Activated CD4-positive, alpha-beta memory T cell treated with anti-CD3 and anti-CD28 coated beads for 36 hours (primary cell): ENCODE measurements at places on chromosomes 7 and 10. TPM values are rescaled to one million over a fixed set of nuclear protein-coding genes. Genes with fewer than 3 reads are reported as not detected.
A peak's percentile ranks its signal among the peaks of the same experiment; 100 is the strongest.

DNA sequence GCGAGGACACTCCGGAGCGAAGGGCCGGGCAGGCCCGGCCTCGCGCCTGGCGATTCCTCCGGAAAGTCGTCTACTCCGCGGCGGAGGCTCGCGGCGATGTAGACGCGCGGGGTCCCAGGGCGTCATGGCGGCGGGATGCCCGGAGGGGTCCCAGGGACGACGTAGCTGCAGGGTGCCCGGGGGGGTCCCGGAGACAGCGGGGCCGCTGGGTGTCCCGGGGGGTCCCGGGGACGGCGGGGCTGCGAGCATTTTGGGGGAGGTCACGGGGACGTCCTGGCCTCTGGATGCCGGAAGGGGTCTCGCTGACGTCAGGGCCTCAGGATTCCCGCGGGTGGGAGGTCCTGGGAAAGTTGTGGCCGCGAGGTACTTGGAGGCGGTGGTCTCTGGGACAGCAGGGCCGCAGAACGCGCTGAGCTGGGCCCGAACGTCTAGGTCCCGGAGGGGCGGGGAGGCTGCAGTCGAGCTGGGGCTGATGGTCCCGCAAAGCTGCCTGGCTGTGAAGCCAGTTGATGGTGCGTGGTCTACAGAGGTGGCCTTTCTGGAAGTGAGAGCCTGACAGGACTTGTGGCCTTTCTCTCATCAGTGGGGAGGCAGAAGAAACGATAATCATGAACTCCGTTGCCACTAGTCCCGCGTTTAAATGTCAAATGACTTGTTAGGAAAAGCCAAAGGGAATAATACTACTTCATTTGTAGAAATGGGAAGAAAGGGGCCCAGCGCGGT lies 637 bp downstream of the HSPA14 start:
- peak overlapping the region; percentile 93 for H3K4me3 ChIP-seq
- H3K36me3 ChIP-seq, result peaks cover 32% of the 10 kb centered on the region
- no peaks in the 10 kb centered on the region for H3K27me3 ChIP-seq
- DNase-seq, result peak; percentile 38
- peak overlapping the region; percentile 94 for H3K27ac ChIP-seq
- peaks cover 21% of the 10 kb centered on the region for H3K4me1 ChIP-seq

- peak; percentile 89 for DNase-seq
- H3K4me1 ChIP-seq, result peaks cover 47% of the 10 kb centered on the region
- peaks cover 52% of the 10 kb centered on the region for H3K27me3 ChIP-seq
- H3K36me3 ChIP-seq, result no peaks in the 10 kb centered on the region
- peak overlapping the region; percentile 86 for H3K27ac ChIP-seq
These were observed 117.4 kb upstream of the PFKP start for GRCh38 chr10:2949948-2950354.

DNA sequence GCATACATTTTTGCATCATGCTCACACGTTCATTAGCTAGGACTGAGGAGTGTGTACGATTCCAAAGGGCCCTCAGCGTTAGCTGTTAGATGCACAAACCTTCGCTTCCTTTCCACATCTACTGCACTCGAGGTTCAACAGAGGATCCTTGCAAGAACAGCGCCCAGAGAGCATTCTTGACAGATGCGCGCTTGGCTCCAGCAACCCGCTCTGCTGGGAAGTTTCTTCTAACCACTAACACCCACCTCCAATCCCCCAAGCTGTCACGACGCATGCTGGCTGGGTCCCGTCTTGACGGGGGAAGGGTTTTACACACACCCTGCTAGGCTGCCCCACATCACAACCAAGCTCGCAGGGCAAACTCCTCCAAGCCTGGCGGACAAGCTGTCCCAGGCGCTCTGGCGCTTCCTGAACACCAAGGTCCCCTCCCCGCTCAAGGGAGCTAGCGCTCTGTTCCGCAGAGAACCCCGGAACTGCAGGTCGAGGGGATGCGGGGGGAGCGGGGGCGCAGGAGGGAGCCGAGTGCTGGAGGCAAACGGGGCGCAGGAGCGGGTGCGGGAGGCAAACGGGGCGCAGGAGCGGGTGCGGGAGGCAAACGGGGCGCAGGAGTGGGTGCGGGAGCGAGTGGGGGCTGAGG lies 653 bp upstream of the ADRB1 start:
- H3K27me3 ChIP-seq, result peaks cover 65% of the 10 kb centered on the region
- H3K4me1 ChIP-seq, result peaks cover 14% of the 10 kb centered on the region
- DNase-seq, result peak; percentile 13
- H3K27ac ChIP-seq, result no peak overlapping the region

- DNase-seq, result peak; percentile 82
- H3K4me3 ChIP-seq, result no peak overlapping the region
- peaks cover 38% of the 10 kb centered on the region for H3K4me1 ChIP-seq
These were observed 11.3 kb upstream of the INMT start for GRCh38 chr7:30740417-30741181.

DNA sequence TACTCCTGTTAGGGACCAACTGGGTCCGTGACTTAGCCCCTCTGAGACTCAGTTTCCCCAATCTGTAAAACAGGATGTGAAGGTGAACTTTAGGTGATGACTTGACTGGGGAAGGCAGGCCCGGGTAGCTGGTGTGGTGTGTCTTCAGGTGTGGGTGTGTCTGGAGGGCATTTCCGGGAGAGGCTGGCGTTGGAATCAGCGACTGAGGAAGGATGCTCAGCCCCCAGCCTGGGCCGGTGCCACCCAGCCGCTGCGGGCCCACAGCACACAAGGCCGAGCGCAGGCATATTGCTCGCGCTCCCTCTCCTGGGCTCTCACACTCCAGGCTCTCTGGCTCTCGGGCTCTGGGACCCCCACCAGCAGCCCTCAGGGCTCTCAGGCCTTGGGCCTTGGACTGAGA lies 31.7 kb upstream of the CNPY1 start:
- peaks cover 11% of the 10 kb centered on the region for H3K4me1 ChIP-seq
- H3K4me3 ChIP-seq, result no peak overlapping the region
- no peaks in the 10 kb centered on the region for H3K36me3 ChIP-seq
- H3K27me3 ChIP-seq, result peaks cover 5% of the 10 kb centered on the region
- DNase-seq, result no peak
- H3K27ac ChIP-seq, result no peak overlapping the region

- no peak overlapping the region for H3K4me3 ChIP-seq
- no peak for DNase-seq
- H3K4me1 ChIP-seq, result no peaks in the 10 kb centered on the region
- no peak overlapping the region for H3K27ac ChIP-seq
These were observed 17.5 kb upstream of the TSGA13 start for GRCh38 chr7:130703851-130704250.

GRCh38 chr7:91694351-91694841 lies 186.1 kb downstream of the MTERF1 start:
- peaks cover 2% of the 10 kb centered on the region for H3K36me3 ChIP-seq
- no peaks in the 10 kb centered on the region for H3K4me1 ChIP-seq
- DNase-seq, result no peak
- no peak overlapping the region for H3K27ac ChIP-seq

Gene INSYN2A
- total RNA-seq, result not detected

DNA sequence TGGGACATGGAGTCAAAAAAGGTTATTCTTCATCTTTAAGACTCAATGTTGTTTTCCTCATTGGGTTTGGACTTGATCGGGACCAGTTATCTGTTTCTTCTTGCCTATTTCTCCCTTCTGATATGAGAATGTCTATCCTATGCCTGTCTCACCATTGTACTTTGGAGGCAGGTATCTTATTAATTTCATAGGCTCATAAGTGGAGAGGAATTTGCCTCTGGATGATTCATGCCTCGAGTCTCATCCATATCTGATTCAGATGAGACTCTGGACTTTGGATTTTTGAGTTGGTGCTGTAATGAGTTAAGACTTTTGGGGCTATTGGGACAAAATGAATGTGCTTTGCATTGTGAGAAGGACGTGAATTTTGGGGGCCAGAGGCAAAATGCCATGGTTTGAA lies 36.2 kb upstream of the CCDC7 start:
- H3K27me3 ChIP-seq, result no peaks in the 10 kb centered on the region
- H3K4me1 ChIP-seq, result peaks cover 17% of the 10 kb centered on the region
- no peak overlapping the region for H3K4me3 ChIP-seq
- no peak for DNase-seq
- no peak overlapping the region for H3K27ac ChIP-seq
- H3K36me3 ChIP-seq, result no peaks in the 10 kb centered on the region

- no peak for DNase-seq
- H3K4me3 ChIP-seq, result no peak overlapping the region
- H3K4me1 ChIP-seq, result peaks cover 16% of the 10 kb centered on the region
- H3K27me3 ChIP-seq, result no peaks in the 10 kb centered on the region
These were observed 106.3 kb downstream of the ANK3 start for GRCh38 chr10:60283397-60283796.

Gene SLC29A3
- 2.5 TPM for total RNA-seq

DNA sequence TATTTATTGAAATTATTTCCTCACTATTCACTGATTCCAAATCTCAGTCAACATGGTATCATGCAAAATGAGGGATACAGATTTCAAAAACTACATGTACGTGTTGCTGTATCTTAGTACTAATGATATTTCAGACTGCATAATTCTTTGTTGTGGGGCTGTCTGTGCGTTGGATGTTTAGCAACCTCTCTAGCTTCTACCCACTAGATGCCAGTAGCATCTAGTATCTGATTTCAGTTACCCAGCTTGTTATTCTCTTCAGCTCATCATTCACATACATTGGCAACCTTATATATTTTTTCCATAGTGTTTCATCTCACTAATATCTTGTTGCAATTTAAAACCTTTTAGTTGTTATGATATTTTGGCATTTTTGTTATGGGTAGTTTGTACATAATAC lies 22.5 kb upstream of the WASL start:
- H3K27me3 ChIP-seq, result peaks cover 29% of the 10 kb centered on the region
- DNase-seq, result no peak
- H3K27ac ChIP-seq, result no peak overlapping the region
- H3K4me1 ChIP-seq, result peaks cover 12% of the 10 kb centered on the region

DNA sequence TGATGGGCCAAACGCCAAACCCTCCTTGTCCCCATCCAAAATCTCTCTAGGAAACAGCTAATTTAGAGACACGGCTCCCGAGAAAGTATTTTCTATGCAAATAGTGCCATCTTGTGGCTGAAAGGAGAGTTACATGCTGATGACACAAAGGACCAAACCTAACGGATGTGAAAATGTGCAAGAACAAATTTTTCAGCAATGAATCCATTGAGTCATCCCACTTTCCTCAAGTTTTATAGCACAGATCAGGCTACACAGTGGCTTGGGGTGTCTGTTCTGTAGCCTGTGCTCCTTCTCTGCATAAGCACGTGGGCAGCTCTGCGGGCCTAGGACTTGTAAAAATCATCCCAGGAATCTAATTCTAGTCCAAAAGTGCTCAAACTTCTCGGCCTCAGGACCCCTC lies 154.8 kb upstream of the PRR15 start:
- H3K27ac ChIP-seq, result no peak overlapping the region
- no peak overlapping the region for H3K4me3 ChIP-seq
- H3K36me3 ChIP-seq, result no peaks in the 10 kb centered on the region
- peaks cover 3% of the 10 kb centered on the region for H3K27me3 ChIP-seq

- peaks cover 40% of the 10 kb centered on the region for H3K4me1 ChIP-seq
- no peak overlapping the region for H3K4me3 ChIP-seq
- no peak overlapping the region for H3K27ac ChIP-seq
- no peaks in the 10 kb centered on the region for H3K27me3 ChIP-seq
These were observed 107.6 kb upstream of the SAMD8 start for GRCh38 chr10:75003891-75004290.

Gene SRRM3
- not detected for total RNA-seq

DNA sequence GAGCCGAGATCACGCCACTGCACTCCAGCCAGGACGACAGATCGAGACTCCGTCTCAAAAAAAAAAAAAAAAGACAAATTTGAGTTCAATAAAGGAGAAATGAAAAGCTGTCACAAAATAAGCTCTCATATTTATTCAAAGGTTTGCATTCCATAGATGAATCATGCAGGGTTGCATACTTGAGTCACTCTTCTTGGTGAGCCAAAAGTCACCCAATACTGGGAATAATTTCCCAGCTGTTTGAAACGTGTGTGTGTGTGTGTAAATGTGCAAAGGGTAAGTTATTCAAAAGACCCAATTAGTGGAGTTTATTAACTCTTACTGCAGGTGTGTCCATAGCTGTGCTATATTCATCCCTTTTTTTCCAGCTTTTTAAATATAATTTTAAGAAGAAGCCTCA lies 297.7 kb downstream of the CCDC3 start:
- peaks cover 86% of the 10 kb centered on the region for H3K4me1 ChIP-seq
- H3K4me3 ChIP-seq, result no peak overlapping the region
- H3K27ac ChIP-seq, result peak overlapping the region; percentile 81
- DNase-seq, result no peak
- peaks cover 5% of the 10 kb centered on the region for H3K36me3 ChIP-seq

- H3K27ac ChIP-seq, result no peak overlapping the region
- H3K4me1 ChIP-seq, result peaks cover 39% of the 10 kb centered on the region
- H3K4me3 ChIP-seq, result no peak overlapping the region
- no peaks in the 10 kb centered on the region for H3K36me3 ChIP-seq
These were observed 5.6 kb upstream of the PAX2 start for GRCh38 chr10:100739517-100740368.

- no peaks in the 10 kb centered on the region for H3K36me3 ChIP-seq
- DNase-seq, result peak; percentile 89
- H3K4me3 ChIP-seq, result peak overlapping the region; percentile 74
- peak overlapping the region; percentile 79 for H3K27ac ChIP-seq
- H3K4me1 ChIP-seq, result peaks cover 18% of the 10 kb centered on the region
- H3K27me3 ChIP-seq, result peaks cover 9% of the 10 kb centered on the region
These were observed 19.6 kb upstream of the CFAP46 start for GRCh38 chr10:132961787-132962622.

DNA sequence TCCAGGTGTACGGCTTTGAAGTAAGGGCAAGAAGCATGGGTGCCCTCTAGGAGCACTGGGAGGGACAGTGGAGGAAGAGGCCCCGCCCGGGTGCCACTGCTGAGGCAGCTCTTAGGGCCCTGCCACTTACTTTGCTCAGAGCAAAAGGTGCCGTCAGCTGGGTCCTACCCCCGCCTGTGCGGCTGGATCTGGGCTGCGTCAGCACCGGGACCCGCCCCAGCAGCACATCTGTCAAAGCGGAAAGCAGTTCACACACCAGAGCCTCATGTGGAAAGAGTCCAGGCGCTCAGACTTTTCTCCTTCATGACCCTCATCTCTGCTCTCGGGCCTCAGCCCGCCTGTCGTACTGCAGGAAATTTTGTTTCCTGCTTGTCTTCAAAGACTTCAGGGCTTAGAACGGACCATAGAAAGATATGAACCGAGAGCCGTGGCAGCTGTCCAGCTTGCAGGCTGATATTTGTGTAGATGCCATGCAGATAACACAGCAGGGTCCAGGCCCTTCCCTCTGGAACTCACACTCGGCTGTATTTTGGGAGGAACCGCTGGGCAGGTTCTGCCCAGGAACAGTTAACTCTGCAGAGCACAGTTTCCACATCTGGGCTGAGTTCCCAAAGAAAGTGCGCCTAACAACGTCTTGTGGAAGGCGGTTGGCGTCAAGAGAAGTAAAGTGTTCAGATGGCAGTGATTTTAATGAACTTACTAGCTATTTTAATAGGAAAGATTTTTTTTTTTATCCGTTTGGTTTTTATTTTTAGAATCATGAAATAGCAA lies 44.3 kb upstream of the PRKAR1B start:
- no peaks in the 10 kb centered on the region for H3K27me3 ChIP-seq
- no peak overlapping the region for H3K4me3 ChIP-seq
- H3K27ac ChIP-seq, result no peak overlapping the region
- no peak for DNase-seq
- peaks cover 17% of the 10 kb centered on the region for H3K36me3 ChIP-seq
